ENCODE measurements at places on chromosomes 3 and 15.

DNA sequence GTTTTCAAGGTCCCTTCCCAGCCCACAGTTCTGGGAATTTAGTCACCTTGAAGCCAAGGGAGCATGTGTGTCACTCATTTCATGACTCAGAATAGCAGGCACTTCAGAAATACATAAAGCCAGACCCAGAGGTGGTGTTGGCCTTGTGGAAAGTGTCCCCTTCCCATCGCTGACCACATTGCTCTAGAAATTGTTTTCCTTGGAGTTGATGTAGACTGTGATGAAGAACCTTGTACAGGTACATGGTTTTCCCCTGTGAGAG lies 158.8 kb downstream of the SLCO3A1 start:
- DNase-seq = no peak

- DNase-seq = no peak
Measured at GRCh38 chr3:104735691-104736090, 631.0 kb upstream of the ALCAM start.

GRCh38 chr15:71914092-71914491 lies 103.7 kb downstream of the NR2E3 start:
- no peak for DNase-seq

- no peak for DNase-seq
Measured at GRCh38 chr3:132343018-132343612, 25.9 kb downstream of the ACP3 start.

GRCh38 chr3:148585671-148586379 lies 111.9 kb upstream of the AGTR1 start:
- no peak for DNase-seq

- no peak for DNase-seq
Measured at GRCh38 chr15:48459571-48460442, 128.6 kb downstream of the DUT start.

DNA sequence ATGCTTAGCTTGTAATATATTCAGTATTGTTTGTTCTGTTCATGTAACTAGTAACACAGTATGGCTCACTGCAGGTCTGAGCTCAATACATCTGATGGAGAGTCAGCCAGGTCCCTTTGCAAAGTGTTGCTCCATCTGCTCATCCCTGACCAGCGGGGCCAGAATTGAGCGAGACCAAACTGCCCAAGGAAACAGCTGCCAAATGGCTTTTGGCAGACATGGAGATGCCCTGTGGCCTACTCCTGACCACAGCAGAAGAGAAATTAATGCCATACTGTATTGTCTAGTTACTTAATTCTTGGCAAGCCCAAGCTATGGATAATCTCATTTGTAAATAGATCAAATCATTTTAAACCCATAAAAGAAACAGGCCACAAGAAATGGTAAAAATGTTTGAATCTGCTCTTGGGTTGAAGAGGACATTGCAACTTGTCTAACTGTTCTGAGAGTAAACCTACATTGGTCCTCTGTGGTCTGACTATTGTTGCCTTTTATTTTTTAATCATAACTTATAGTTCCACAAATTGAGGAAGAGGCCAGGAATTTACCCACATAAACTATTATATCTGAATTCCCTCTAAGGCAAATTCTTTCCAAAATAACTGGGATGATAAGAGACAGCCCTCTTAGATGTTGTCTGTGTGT lies 209.5 kb downstream of the EBLN2 start:
- DNase-seq = no peak

GRCh38 chr3:114867359-114867758 lies 279.7 kb downstream of the ZBTB20 start:
- DNase-seq = no peak

GRCh38 chr3:197003461-197004385 lies 25.9 kb downstream of the MELTF start:
- DNase-seq = no peak

DNA sequence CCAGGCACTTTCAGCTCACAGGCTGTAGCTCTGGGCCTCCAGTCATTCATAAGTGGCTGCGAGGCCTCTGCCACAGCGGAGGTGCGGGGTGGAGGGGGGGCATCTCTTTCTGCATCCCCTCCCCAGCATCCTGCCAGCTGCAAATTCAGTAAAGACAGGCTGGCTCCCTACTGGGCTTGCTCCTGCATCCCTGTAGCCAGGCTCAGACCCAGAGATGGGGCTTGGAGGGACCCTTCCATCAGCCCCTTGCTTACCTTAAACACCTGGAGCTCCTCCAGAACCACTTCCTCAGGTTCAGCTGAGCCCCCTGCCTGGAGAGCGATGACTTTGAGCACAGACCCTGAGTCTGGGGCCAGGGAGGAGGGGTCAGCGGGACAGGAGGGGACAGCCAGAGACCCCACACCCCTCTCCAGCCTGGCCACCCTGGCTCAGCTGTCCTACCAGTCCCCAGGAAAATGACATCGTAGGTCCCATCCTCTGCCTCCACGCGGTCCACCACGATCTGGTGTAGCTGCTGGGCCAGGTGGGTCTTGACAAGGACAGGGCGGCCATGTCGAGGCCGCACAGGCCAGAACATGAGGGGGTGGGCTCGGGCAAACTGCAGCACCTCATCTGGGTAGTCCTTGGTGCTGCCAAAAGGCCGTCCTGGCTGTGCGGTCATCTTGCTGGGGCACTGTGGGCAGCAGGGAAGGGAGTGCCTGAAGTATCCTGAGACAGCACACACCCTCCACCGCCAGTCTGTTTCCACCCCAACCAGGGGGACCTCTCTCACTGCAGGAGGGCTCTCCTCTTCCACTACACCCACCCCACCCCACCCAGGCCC lies 5.3 kb downstream of the SEMA3G start:
- no peak for DNase-seq

DNA sequence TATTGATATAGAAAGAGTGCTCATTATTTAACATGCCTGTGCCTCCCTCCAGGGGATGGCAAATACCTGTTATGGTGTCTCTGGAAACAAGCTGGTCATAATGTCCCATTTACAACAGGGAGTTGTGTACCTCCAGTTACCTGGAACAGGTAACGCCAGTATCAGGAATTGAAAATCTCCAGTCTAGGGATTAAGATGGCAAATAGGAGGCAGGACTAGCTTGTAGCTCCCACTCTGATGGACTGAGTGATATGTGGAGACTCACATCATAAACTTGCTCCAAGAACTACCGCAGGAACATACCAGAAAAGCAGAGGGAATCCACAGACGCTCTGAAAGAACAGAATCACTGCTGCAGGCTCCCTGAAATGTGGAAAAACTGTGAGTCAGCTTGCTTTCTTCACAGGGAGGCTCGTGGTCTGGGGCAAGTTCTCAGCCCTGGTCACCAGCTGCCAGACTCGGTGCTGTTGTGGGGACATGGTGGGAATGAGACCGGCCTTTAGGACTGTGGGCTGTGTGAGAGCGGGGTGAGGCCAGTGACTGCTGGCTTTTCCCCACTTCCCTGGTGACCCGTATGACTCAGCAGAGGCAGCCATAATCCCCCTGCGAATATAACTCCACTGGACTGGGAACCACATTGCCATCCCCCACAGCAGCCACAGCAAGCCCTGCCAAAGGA lies 97.4 kb downstream of the KCNAB1 start:
- DNase-seq = no peak

GRCh38 chr3:184737641-184738505 lies 26.0 kb upstream of the MAGEF1 start:
- DNase-seq = no peak

DNA sequence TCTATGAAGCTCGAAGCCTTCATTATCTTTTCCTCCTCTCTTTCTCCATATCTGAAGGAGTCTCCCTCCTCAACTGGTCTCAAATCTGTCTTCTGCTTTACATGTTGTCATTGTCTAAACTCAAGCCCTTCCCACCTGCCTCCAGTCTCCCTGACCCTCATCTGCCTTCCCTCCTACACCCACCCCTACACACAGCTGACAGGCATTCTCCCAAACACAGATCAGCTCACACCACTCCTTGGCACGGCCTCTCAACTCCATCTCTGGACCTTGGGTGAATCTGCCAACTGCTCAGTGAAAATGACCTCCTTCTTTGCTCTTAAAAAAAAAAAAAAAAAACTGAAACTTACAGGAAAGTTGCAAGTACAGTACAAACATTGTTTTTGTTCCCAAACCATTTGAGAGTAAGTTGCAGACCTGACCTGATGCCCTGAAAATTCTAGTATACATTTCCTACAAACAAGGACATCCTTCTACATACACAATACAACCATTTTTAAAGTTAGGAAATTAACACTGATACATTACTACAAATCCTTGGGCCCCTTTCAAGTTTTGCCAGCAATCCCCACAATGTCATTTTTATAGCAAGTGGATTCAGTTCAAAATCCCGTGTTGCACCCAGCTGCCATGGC lies 49.4 kb upstream of the UBE2E1 start:
- DNase-seq = no peak

GRCh38 chr3:50396502-50396901 lies 37.2 kb upstream of the TMEM115 start:
- DNase-seq = no peak

GRCh38 chr3:64848822-64849221 lies 161.0 kb upstream of the ADAMTS9 start:
- no peak for DNase-seq

GRCh38 chr3:177795859-177796258 lies 598.6 kb upstream of the TBL1XR1 start:
- no peak for DNase-seq

DNA sequence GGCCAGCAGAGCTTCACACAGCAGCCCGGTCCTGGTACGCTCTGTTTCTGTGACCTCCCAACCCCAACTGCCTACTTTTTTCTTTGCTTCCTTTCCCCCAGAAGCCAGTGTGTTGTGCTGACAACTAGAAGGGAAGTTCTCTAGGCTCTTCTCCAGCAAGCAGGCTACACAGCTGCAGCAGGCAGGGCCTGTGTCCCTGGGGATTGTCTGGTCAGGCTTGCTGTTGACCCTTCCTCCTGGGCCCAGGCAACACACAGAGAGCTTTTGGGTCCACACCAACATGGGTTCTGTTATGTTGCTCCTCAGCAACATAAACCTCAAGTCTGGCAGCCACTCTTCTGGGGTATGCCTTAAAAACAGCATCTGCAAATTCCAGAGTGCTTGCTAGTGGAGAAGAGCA lies 36.2 kb upstream of the TSPAN3 start:
- DNase-seq = no peak

DNA sequence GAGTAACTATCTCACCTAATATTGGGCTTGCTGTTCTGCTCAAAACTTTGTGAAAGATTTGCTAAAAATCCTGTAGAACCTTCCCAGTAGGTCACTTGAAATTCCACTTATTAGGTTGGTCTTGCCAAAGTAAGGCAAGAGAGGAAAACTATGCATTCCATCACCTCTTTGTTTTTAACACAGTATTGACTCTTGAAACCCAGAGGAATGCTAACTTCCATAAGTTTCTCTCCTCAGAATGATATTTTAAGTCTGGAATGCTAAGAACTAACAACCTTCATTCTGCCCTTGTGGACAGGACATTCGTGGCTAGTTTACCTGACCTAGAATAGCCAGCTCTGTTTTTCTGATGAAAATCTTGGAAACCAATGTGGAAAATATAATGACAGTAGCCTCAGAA lies 154.5 kb downstream of the TMCO5A start:
- DNase-seq = no peak

- no peak for DNase-seq
Measured at GRCh38 chr3:43207628-43208085, 78.7 kb upstream of the SNRK start.

DNA sequence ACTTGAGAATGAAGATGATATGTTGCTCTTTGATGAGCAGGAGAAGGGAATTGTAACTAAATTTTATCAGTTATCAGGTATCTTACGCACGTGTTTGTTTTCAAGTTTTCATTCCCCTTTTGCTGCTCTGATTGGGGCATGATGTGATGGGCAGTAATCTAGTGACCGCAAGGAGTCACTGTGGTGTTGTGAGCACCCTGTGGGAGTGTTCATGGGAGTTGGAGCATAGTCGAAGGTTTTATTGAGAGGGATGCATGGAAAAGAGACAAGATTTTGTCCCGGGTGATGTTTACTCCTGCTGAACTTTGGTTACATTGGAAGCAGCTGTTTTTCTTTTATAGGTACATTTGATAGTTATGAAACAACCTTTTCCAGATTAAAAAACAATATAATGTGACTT lies 2.1 kb downstream of the FAN1 start:
- no peak for DNase-seq

GRCh38 chr3:11045536-11045935 lies 53.0 kb downstream of the SLC6A1 start:
- no peak for DNase-seq

DNA sequence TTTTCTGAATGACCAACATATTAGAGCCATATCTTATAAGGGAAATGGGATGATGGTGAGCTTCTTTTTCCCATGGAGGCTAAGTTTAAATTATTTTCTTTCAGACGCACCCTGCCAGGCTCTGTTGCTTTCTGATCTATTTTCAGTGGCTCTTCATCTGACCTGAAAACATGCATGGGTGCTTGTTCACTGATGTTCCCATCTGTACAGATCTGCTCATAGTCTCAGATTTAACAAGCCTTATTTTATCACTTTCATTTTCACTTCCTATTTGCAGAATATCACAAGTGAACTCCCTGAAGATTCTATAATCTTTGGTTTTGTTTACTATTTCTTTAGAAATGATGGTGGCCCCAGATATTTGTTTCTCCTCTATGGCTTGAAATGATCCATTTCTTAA lies 31.1 kb upstream of the SUCLG2 start:
- DNase-seq = no peak

DNA sequence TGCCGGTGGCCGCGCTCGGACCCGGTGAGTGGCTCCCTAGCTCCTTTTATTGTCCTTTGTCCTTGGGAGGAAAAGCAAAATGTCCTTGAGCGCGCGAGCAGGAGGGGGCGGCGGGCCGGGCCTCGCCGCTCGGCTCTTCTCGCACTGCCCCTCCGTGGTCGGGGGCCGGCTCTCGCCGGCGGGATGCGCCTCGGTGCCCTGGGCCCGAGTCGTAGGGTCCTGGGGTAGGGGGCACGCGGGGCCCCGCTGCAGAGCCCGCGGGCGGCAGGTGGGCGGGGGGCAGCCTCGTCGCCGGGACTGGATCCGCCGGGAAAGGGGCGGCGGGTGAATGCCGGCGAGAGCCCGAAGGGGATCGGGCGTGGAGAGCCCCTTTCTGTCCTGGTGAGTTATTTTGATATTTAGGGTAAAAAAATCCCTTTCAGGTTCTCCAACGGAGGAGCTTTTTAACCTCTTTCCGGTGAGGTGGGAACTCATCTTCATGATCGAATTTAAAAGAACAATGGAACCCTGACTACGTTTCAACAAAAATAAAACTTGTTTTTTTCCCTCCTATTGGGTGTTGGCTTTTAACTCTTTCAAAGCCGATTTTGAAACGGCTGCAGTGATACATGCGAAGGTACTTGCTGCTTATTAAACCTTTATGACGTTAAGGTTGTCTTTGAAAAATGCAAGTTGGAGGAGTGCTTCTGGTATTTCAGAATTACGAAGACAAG lies 16.8 kb upstream of the CHD2 start:
- DNase-seq = no peak
